Activated CD8-positive, alpha-beta T cell treated with anti-CD3 and anti-CD28 coated beads for 36 hours (primary cell): ENCODE measurements at places on chromosomes 7 and 10. TPM values are rescaled to one million over a fixed set of nuclear protein-coding genes. Genes with fewer than 3 reads are reported as not detected.

WBP1L gene
- 12.7 TPM for total RNA-seq

SLC25A40 gene
- total RNA-seq, result 38.9 TPM

OR9A2 gene
- total RNA-seq, result not detected

ZNF365 gene
- total RNA-seq, result not detected

ZNF804B gene
- total RNA-seq, result not detected

GRCh38 chr10:17181110-17181509 is 20.4 kb downstream of the TRDMT1 start:
- H3K4me1 ChIP-seq, result peaks cover 9% of the 10 kb centered on the region
- DNase-seq, result no peak
- no peak overlapping the region for H3K4me3 ChIP-seq
- no peaks in the 10 kb centered on the region for H3K36me3 ChIP-seq

DNA sequence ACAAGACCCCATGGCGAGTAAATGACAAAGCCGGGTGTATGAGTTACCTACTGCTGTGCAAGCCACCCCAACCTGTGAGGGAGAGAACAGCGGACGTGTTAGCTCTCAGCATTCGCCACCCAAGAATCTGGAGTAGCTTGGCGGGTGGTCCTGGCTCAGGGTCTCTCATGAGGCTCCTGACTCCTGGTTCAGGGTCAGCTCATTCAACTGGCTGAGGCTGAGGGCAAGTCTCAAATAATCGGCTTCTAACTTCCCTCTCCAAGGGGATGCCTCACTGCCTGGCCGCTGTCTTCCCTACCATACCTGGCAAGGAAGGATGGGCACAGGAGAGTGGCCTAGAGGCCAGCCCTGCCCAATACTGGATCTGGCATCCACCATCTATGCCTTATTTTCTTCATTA is 94.2 kb downstream of the HTR5A start:
- H3K27ac ChIP-seq, result no peak overlapping the region
- DNase-seq, result no peak
- no peaks in the 10 kb centered on the region for H3K4me1 ChIP-seq
- H3K4me3 ChIP-seq, result no peak overlapping the region
- H3K27me3 ChIP-seq, result peaks cover 13% of the 10 kb centered on the region
- H3K36me3 ChIP-seq, result no peaks in the 10 kb centered on the region

DNA sequence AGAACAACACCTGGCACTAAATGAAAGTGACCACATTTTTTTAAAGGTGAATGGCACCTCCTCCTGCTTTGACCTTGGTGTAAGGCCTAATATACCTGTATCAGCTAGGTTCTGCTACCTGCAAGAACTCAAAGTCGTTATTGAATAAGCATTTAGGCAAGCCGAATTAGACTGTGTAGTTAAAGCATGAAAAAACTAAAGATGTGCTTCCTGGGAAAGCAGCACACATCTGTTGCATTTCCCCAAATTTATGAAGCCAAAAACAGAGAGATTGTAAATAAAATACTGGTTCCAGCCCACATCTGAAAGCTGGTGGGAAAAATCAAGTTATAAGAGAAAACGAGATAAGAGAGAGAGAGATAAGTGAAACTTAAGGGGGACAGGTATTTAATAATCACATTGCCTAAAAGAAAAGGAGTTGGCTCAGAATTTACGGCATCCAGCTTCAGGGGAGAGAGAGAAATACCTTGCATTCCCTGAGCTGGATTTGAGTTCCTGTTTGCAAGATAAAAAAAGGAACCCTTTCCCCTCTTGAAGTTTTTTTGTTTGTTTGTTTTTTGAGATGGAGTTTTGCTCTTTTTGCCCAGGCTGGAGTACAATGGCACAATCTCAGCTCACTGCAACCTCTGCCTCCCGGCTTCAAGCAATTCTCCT is 1.8 kb upstream of the XPNPEP1 start:
- peaks cover 25% of the 10 kb centered on the region for H3K36me3 ChIP-seq
- DNase-seq, result no peak
- H3K4me3 ChIP-seq, result no peak overlapping the region
- H3K27ac ChIP-seq, result no peak overlapping the region
- peaks cover 34% of the 10 kb centered on the region for H3K4me1 ChIP-seq

GRCh38 chr10:20713420-20713819 is 183.7 kb downstream of the NEBL start:
- DNase-seq, result no peak
- no peak overlapping the region for H3K4me3 ChIP-seq
- no peaks in the 10 kb centered on the region for H3K27me3 ChIP-seq
- no peak overlapping the region for H3K27ac ChIP-seq
- no peaks in the 10 kb centered on the region for H3K36me3 ChIP-seq
- H3K4me1 ChIP-seq, result no peaks in the 10 kb centered on the region

- H3K27ac ChIP-seq, result no peak overlapping the region
- peaks cover 8% of the 10 kb centered on the region for H3K4me1 ChIP-seq
- H3K4me3 ChIP-seq, result no peak overlapping the region
Measured at GRCh38 chr7:41940760-41941343, 238.0 kb upstream of the INHBA start.
